ENCODE measurements at places on chromosomes 11 and 22.

DNA sequence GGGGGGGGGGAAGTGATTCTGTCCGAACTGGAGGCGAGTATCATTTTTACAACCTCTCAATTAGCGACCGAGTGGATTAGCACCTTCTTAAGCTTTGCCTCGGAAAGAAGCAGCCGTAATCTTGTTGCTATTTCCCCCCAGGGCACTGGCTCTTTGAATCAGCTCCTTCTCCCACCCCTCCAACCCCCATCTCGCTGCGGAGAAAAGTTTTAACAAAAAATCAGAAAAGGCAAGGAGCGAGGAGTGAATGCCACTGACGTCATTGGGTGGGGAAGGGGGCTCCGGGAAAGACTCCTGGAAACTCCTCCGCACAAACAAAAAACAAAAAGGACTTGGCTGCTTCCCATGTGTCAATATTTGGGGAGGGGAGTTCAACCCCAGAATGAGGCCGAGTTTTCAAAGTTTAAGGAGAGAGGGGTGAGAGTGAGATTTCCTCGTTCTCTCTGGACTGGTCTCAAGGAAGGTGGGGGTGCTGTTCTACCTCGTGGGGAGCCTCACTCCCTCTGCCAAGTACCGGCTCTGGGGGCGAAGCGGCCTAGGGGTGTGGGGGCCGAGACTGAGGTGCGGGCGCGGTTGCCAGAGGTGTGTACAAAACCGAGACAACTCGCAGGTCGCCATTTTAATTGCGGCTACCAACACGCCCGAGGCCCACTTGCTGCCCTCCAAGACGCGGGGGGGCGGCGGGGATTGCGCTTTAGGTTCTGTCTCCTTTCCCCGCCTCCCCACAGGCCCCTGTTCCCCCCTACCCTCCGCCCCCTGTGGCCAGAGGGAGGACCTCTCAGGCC is 2.5 kb upstream of the PAX6 start:
- no peak for DNase-seq

GRCh38 chr11:2612884-2613571 is 86.8 kb downstream of the KCNQ1OT1 start:
- DNase-seq, result no peak

DNA sequence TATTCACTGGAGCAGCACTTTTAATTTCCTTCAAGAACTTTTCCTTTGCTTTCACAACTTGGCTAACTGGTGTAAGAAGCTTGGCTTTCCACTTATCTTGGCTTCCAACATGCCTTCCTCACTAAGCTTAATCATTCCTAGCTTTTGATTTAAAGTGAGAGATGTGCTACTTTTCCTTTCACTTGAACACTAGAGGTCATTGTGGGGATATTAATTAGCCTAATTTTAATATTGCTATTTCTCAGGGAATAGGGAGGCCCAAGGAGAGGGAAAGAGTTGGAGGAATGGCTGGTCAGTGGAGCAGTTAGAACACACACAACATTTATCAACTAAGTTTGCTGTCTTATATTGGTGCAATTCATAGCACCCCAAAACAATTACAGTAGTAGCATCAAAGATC is 24.6 kb upstream of the CCDC90B start:
- no peak for DNase-seq

DNA sequence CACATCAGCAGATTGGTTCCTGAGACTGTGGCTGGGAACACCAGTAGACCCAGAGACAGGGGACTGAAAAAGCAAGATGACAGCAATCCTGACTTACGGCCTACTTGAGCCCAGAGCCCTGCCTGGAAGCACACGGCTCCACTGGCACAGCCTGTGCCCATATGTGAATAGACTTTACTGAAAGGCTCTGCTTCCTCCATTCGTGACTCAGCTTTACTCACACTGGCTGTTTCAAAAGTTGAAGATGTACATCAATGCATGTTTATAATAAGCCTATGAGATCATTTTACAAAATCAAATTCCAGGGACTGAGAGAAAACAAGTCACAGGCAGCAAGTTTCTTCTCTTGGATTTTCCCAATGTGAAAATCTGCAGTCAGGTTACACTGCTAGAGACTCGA is 134.6 kb upstream of the TEAD1 start:
- DNase-seq, result no peak

GRCh38 chr11:69915151-69915500 is 95.9 kb upstream of the FGF3 start:
- no peak for DNase-seq

GRCh38 chr11:94832604-94833235 is 64.6 kb downstream of the AMOTL1 start:
- no peak for DNase-seq

- DNase-seq, result no peak
These were observed 136.3 kb upstream of the TEAD1 start for GRCh38 chr11:12537778-12538401.

DNA sequence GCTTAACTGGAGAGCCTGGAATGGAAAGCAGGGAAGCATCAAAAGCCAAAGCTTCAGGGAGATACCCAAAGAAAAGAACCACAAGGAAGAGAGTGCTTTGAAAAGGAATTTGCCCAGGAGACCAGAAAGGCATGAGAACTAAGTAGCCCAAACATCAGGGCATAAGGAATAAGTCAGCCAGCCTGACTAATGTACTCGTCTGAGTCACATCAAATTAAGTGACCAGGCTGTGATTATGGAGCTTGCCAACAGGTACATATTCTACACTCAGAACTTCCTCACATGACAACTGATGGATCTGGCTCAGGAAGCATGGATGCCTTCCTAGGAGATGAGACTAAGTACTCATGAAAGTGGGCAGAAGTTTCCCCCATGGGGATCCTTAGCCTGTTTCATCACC is 366.7 kb downstream of the BUD13 start:
- DNase-seq, result no peak

GRCh38 chr11:64810891-64811272 is 531 bp upstream of the MEN1 start:
- DNase-seq, result no peak

GRCh38 chr11:7348432-7349304 is 97.0 kb downstream of the SYT9 start:
- DNase-seq, result no peak

GRCh38 chr11:94784884-94785283 is 16.7 kb downstream of the AMOTL1 start:
- no peak for DNase-seq

DNA sequence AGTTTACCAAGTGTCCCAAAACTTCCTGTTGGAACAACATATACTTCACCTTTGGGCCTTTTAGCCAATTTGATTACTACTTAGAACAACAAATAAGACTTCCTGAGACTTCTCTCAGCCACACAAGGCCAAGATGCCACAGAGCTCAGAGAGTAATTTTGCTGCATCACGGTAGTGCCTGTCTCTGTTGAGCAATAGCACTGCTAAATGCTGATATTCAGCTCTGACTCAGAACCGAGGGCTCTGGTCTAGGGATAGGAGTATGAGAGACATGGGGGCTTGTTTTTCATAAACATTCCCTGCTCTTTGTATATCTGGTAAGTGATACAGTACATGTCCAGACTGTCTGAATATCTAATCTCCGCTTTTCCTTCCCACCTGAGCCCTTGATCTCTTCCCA is 260.4 kb upstream of the ARHGAP20 start:
- DNase-seq, result no peak

DNA sequence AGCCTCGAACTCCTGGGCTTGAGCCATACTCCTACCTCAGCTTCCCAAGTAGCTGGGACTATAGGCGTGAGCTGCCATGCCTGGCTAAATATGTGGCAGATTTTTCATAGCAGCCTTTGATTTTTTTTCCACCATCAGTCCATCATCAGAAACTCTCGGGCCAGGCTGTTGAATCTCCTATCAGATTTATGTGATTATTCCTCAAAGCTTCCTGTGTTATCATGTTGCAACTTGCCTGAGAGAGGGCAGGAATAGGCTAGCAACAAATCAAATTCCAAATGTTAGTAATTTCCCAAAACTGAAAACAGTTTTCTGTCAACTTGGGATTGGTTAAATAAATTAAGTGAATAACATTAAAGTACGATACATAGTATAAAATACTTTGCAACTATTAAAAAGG is 3.4 kb downstream of the LRRC51 start:
- DNase-seq, result no peak

GRCh38 chr22:36164621-36165020 is 4.1 kb upstream of the APOL3 start:
- no peak for DNase-seq

DNA sequence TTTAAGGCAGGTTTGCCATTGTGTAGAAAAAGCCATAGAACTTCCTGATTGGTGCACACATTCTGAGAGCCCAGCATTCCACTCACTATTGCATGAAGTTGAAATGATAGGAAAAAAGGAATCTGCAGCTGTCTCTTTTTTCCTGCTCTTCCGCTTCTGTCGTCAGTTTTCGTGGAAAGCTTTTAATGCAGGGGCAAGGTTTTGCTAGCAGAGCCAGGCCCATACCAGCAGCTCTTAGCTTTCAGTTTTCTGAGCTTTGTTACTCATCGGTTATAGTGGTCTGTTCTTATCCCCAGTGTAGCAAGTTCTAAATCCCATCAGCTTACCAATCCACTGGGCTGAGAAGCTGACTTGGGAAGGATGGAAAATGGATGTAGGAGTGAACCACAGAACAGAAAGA is 162.9 kb upstream of the TTC12 start:
- no peak for DNase-seq

- DNase-seq, result no peak
These were observed 33.7 kb downstream of the PPFIA1 start for GRCh38 chr11:70304208-70304603.

DNA sequence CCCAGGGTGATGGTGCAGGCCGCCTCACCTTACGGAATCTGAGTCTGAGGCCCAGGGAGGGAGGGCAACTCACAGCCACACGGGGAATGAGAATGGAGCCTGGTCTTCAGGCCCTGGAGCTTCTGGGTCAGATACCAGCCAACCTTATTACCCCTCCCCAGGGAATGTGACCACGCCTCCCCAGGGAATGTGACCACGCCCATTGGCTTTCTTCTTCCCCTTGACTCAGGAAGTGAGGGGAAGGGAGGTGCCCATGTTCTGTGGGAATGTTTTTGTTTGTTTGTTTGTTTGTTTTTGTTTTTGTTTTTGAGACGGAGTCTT is 57.5 kb upstream of the RBFOX2 start:
- no peak for DNase-seq

DNA sequence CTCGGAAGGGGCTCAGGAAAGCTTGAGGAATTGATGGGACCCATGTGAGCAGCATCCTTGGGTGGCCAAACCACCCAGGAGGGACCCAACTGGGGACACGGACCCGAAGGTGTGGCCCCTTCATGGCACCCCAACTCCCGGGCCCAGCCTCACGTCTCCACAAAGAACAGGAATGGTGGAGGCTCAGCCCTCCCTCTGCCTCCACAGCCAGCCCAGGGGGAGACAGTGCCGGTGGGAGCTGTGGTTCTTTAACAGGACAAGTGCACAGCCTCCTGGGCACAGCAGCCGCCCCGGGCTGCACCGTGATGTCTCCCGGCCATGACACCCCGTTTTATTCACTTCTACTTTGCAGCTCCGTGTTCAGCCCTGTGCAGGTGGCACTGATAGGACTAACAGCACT is 587.2 kb downstream of the BRD1 start:
- DNase-seq, result no peak

GRCh38 chr11:71115770-71116692 is 136.3 kb downstream of the SHANK2 start:
- DNase-seq, result no peak

- no peak for DNase-seq
These were observed 4.1 kb downstream of the TMEM80 start for GRCh38 chr11:699753-700152.

DNA sequence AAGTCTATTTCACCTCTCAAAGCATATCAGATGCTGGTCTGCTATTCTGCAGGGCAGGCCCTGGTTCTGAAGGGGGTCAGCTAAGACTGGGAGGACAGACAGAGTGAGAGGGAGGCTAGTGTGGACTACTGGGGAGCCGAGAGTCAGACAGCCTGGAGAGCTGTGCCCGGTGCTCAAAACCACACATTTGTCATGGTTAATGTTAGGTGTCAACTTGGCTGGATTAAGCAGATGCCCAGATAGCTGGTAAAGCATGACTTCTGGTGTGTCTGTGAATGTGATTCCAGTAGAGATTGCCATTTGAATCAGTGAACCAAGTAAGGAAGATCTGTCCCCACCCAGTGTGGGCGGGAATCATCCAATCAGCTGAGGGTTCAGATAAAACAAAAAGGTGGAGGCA is 102.6 kb downstream of the SNX19 start:
- no peak for DNase-seq

DNA sequence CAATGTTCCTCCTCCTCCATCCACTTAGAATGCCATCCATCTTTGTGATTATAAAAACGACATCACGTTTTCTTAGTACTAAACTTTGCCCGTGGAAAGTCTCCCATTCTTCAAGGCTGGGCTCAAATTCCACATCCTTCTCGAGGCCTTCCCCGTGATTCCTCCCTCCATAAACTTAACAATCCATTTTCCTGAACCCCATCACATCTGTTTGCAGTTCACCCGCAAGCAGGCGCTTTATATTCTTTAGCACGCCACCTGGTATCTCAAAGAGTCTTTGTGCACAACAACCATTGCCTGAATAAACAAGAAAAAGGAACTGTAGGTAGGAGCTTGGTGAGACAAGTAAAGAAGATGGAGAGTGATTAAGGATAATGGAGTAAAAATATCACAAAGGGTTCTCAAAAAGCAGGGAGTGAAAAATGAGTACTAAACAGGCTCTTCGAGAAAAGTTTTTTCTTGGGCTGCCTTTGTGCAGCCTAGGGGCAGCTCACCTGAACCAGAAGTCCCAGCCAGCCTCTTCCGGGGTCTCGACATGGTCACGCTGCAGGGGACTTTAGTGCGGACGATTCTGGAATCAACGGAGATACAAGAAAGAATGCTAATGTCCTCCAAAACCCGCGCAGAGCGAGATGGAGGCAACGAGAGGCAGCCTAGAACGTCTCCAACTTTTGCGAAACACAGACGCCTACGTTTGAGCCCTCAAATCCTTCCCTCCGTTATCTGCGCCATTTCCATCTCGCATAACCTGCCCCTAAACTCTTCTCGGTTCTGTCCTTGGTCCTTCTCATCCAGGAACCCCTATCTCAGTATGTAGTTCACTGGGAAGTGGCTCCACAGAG is 585 bp downstream of the THYN1 start:
- DNase-seq, result no peak

- no peak for DNase-seq
These were observed 34.5 kb upstream of the PRSS23 start for GRCh38 chr11:86765878-86766277.

DNA sequence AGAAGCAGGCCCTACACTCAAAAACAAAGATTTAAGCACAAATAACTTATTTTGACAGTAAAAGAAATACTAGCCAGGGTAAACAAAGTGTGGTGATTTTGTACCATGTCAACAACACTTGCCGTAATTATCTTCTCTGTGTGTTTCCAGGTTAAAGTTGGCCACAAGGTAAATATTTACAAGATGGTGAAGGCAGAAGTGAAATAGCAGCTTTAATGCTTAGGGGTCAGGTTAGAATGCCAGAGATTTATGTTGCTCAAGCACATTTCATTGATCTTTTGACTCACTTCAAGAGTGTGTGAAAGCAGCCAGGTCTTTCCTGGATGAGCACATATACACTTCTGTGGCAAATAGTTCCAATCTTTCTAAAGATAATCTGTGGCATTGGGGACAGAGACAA is 270.2 kb upstream of the LUZP2 start:
- no peak for DNase-seq

- DNase-seq, result no peak
These were observed 39.0 kb downstream of the FAM83F start for GRCh38 chr22:40033586-40034380.

GRCh38 chr22:22111267-22111751 is 128.7 kb upstream of the TOP3B start:
- DNase-seq, result peak; percentile 35

GRCh38 chr11:35088676-35089075 is 50.3 kb upstream of the CD44 start:
- DNase-seq, result no peak

Measured in stimulated activated CD4-positive, alpha-beta T cell treated with anti-CD3 and anti-CD28 coated beads, Interleukin-12 subunit alpha, Interleukin-12 subunit beta, amount 100 ng/mL, for 48 hours (primary cell).